ENCODE measurements at places on chromosomes 3 and 15. TPM values are rescaled to one million over a fixed set of nuclear protein-coding genes. Genes with fewer than 3 reads are reported as not detected.

GRCh38 chr3:159185443-159186050, 383.7 kb downstream of the MFSD1 start:
- DNase-seq: no peak

GRCh38 chr15:90083954-90084607, 18.2 kb downstream of the IDH2 start:
- DNase-seq: no peak

DNA sequence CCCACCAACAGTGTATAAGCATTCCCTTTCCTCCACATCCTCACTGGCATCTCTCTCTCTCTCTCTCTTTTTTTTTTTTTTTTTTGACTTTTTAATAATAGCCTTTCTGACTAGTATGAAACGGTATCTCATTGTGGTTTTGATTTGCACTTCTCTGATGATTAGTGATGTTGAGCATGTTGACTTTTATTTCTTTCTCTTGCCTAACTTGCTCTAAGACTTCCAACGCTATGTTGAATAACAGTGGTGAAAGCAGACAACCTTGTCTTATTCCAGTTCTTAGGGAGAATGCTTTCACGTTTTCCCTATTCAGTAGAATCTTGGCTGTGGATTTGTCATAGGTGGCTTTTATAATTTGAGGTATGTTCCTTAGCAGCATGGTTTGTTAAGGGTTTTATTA, 249.4 kb upstream of the MDFIC2 start:
- no peak for DNase-seq

DNA sequence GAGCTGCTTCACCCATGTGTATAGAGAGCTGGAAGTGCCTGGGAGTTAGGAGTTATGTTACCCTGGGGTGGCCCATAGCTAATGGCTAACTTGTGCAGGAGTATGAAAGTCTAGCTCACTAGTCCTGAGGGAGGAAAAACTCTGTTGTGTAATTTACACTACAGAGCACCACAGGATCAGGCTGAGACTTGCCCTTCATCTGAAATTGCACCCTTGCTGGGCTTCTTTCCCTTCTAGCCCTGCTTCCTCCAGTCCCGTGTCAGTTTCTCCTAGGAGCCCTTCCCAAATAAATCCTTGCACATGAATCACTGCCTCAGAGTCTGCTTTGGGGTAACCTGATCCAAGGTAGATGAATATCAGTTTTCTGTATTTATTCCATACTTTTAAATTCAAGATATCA, 40.0 kb downstream of the CTXND1 start:
- no peak for DNase-seq

DNA sequence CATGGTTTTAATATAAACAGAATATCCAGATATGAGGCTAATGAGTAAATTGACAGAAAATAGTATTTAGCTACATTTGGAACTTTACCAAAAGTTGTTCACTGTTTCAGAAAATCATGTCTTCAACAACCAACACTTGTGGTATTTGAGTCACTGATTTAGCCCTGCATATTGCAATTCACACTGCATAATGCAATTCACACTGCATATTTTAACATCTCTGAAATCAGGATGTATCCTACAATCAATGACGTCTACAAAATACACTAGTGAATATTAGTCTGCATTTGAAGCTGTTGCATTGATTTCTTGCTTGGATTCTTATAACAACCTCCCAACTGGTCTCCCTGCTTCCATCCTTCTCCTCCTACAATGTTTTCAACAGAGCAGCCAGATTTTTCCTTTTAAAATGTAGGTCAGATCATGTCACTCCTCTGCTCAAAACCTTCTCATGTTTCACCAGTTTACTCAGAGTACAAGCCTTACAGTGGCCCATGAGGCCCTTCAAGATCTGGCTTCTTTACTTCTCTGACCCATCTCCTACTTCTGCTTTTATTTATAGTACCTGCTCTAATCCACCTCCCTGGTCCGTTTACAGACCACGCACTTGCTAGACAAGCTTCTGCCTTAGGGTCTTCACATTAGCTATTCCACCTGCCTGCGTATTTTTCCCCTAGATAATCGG, 11.4 kb upstream of the RAB11A start:
- DNase-seq: no peak

GRCh38 chr15:88015228-88015860, 241.2 kb downstream of the NTRK3 start:
- no peak for DNase-seq

B3GALNT1 gene
- total RNA-seq: 10.8 TPM

- DNase-seq: peak; percentile 94
Measured at GRCh38 chr3:32249184-32249782, 10.8 kb downstream of the CMTM8 start.

- DNase-seq: peak; percentile 32
Measured at GRCh38 chr3:184299488-184300377, 692 bp downstream of the PSMD2 start.

AADACL2 gene
- total RNA-seq: not detected

DNA sequence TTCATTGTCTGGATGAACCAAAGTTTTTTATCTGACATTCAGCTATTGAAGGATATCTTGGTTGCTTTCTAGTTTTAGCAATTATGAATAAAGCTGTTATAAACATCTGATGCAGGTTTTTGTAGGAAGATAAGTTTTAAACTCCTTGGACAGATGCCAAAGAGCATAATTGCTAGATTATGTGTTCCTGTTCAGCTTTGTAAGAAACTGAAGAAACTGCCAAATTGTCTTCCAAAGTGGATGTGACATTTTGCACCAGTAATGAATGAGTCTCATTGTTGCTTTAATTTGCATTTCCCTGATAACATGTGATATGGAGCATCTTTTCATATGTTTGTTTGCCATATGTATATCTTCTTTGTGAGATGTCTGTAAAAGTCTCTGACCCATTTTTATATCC, 239.9 kb upstream of the TTC14 start:
- no peak for DNase-seq

DNA sequence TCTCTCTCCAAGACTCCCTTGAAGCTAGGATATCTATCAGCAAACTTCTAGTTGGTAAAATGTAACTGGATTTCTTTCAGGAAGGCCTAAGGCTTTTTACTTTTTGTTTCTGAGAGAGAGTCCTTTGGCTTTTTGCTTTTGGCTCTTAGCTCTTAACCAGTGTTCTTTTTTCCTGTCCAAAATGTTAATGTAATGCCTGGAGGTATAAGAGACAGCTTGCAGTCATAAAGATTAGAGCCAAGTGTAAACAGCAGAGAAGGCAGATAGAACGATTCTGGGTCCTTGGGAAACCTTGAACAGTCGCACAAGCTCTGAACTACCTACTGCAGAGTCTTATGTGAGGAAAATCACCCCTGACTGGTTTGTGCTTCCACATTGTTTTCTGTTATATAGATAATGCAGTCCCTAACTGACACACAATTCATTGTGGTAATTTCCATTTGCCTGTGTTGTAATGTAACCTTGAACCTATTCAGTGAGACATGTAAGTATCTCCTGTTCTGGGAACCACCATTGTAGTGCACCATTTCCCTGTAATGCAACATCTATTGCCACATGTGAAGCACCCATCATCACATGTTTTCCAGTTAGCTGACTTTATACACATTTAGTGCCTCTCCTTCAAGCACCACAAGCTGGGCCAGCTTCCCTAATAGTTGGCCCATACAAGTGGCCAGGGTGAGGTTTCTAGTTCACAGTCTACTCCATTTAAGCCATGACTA, 1311.9 kb downstream of the ROBO1 start:
- no peak for DNase-seq

NR2E3 gene
- 0.09 TPM for total RNA-seq

GRCh38 chr3:58585994-58586393, 8.8 kb upstream of the FAM107A start:
- DNase-seq: no peak

CACNA2D3 gene
- 0.11 TPM for total RNA-seq

DNA sequence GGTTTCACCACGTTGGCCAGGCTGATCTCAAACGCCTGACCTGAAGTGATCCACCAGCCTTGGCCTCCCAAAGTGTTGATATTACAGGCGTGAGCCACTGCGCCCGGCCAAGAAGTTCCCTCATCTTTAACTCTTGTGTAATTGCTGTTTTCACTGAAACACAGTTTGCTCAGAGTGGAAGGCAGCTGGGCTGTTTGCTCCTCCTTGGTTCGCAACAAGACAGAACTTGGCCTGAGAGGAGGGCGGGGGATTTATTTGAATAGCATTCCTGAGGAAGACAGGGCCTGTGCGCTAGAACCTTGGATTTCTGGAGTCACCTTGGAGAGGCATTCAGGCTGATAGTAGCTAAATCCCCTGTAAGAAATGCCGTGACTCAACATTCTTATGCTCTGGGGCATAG, 226.7 kb upstream of the MCTP2 start:
- no peak for DNase-seq

DNA sequence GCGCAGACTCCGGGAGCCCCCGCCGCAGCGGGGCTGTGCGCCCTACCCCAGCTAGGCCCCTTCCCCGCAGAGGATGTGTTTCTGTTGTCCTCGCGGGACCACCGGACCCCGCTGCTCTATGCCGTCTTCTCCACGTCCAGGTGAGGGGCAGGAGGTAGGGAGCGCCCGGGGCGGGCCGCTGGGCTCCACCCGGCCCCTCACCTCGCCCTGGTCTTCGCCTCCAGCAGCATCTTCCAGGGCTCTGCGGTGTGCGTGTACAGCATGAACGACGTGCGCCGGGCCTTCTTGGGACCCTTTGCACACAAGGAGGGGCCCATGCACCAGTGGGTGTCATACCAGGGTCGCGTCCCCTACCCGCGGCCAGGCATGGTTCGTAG, 4.7 kb downstream of the SEMA3B start:
- DNase-seq: no peak

DNA sequence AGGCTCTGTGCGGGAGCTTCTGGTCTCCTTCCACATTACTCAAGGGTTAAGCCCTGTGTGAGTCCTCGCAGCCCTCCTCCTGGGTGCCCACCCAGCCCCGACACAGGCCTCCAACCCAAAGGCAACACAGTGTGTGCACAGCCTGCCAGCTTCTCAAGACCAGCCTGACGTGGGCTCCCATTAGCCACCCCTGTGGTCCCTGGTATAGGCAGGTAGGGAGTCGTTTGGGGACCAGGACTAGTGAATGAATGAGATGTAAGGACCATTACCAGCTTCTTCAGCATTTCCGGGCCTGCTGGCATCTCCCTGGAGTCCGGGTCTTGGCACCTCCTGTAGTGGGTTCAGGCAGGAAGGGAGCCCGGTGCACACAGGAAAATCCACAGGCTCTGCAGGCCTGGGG, 20.2 kb upstream of the PLXNA1 start:
- no peak for DNase-seq

- DNase-seq: peak; percentile 57
Measured at GRCh38 chr15:58632789-58633188, 116.7 kb downstream of the ADAM10 start.

PP2D1 gene
- total RNA-seq: not detected

GRCh38 chr3:77042882-77043281, 3.0 kb downstream of the ROBO2 start:
- no peak for DNase-seq

GRCh38 chr15:89728254-89728653, 22.8 kb downstream of the MESP1 start:
- DNase-seq: peak; percentile 97

DNA sequence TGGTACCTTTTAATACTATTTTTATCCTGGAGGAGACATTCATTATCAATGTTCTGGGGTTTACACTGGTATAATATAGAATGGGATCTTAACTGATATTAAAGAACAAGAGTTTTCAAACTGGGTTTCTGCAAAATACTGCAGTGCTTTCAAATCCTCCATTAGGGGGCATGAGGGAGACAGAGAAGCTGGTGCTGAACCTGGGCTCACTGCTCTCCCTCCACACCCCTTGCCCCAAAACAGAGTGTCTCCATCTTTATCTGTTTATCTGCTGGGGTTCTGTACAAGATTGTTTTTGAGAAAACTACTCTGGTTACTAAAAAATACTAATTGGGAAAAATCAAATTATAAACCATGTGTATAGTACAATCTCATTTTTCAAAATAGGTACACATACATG, 41.7 kb downstream of the CADPS start:
- peak; percentile 26 for DNase-seq

GRCh38 chr15:41561104-41561776, 2.2 kb downstream of the TYRO3 start:
- no peak for DNase-seq

- peak; percentile 85 for DNase-seq
Measured at GRCh38 chr15:57327985-57328471, 48.3 kb upstream of the CGNL1 start.

- no peak for DNase-seq
Measured at GRCh38 chr15:43508421-43508820, 9.0 kb upstream of the MAP1A start.

CKMT1A gene
- 5.9 TPM for total RNA-seq

ACY1 gene
- total RNA-seq: 99.7 TPM

CAPN3 gene
- 37.9 TPM for total RNA-seq

LMCD1 gene
- total RNA-seq: 27.7 TPM

All from cardiac muscle cell (in vitro differentiated cells and primary cell).